Stimulated activated CD4-positive, alpha-beta T cell treated with anti-CD3 and anti-CD28 coated beads, Interleukin-1b, Interleukin-23, amount 100 ng/mL, for 48 hours (primary cell): ENCODE measurements at places on chromosomes 2 and 18.

GRCh38 chr18:49112664-49113063 is 161.9 kb upstream of the SMAD7 start:
- DNase-seq: no peak

DNA sequence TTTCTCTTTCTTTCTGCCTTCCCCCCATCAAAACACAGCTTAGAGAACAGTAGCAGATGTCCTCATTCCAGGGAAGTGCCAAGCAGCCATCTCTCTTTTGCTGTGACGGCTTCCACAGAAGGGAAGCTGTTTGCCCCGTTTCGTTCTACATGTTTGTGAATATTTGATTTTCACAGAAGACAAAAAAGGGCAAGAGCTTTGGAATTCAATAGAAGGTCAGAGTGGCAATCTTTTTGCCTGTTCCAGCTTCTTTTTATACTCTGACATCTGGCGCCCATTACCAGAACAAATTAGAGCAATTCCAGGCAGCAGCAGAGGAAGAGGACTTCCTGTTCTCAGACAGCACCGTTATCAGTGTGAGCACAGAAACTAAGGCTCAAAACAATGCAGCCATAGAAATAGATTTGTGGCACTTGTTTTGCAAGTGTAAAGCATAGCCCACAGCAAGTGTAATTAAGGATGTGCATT is 79.0 kb upstream of the CDH19 start:
- DNase-seq: no peak

- no peak for DNase-seq
Observed at GRCh38 chr2:120817956-120818325, 82.3 kb downstream of the GLI2 start.

GRCh38 chr2:154133823-154134222 is 262.1 kb downstream of the GALNT13 start:
- no peak for DNase-seq

DNA sequence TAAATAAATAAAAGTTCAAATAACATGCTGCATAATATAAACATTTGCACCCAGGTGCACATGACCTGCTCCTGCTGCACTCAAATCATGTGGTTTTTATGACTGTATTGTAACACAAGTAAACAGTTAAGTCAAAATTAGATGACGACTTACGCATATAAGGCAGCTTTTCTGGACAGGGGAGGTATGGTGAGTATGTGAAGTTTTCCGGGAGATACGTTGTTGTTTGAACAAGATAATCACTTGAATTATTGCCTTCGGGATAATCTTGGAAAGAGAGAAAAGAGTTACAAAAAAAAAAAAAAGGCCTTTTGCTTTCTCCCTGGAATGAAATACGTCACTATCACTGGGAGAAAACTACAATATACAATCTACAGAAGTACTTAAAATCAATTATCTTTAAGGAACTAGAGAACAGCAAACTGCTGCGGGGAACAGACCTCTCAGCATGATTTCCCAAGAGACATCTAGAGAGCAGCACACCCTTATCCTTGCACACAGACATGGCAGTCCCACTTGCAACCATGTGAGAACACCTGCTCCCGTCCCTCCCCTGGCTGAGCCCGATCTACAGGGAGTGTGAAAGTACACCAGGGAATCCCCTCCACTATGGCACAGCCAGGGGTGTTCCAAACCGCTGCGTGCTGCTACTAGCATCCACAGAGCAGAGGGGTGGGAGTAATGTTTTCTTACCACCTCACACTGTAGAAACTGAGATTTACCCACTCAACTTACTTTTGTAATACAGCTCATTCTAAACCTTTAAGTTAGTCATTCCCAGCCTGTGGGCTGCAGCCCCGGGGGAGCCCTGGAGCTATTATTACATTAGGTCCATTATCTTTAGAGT is 26.3 kb downstream of the B4GALT6 start:
- DNase-seq: peak; percentile 50

DNA sequence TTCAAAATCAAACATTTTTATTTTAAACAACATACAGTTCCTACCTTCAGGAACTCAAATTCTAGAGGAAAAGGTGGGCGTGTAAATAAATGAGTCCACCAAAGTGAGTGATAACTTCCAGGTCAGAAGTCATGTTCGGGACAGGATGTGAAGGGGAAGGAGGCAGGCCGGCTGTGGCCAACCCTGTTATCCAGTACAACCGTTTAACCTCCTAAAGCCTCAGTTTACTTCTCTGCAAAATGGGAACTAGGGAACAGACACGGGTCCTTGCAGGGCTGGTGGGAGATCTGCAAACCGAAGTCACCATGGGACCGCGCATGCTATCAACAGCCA is 373 bp downstream of the EIPR1 start:
- peak; percentile 40 for DNase-seq

- no peak for DNase-seq
Observed at GRCh38 chr18:42185486-42185885, 230.5 kb downstream of the PIK3C3 start.

GRCh38 chr2:96501471-96501874 is 3.7 kb downstream of the NEURL3 start:
- DNase-seq: no peak

DNA sequence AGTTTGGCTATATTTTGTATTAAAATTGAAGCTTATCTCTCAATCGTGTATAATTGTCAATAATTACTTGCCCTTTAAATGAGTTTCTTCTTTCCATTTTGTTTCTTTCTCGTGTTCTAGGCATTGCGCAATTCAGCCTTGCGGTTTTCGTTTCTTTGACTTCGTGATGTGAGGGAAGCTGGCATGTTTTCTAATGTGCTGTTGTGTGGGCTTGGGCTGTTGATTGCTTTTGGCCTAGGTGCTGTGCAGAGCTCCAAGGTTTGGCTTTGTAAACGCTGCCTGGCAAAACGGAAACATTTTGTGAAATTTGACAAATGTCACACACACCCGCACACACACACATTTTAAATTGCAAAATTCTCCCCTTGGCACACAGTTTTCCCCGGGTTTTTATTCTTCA is 242.6 kb upstream of the TCF4 start:
- DNase-seq: no peak

GRCh38 chr2:47508641-47509040 is 105.7 kb downstream of the MSH2 start:
- no peak for DNase-seq

DNA sequence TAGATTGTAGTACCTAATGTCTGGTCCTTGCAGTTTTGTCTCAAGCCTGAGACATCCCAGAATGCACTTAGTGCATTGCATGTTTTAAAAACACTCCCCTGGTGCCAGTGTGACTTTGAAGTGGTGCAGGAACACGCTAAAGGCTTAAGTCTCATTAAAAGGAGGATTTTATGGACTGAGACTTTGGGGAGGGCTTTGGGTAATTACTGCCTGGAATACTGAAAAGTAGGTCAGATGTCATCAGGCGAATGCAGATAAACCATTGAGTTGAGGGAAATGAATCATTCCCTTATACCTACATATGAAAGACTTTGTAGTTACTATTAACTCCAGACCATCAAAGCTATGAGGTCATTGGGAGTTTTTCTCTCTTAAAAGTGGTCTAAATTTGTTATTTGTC is 3.0 kb upstream of the OSBPL1A start:
- DNase-seq: no peak

DNA sequence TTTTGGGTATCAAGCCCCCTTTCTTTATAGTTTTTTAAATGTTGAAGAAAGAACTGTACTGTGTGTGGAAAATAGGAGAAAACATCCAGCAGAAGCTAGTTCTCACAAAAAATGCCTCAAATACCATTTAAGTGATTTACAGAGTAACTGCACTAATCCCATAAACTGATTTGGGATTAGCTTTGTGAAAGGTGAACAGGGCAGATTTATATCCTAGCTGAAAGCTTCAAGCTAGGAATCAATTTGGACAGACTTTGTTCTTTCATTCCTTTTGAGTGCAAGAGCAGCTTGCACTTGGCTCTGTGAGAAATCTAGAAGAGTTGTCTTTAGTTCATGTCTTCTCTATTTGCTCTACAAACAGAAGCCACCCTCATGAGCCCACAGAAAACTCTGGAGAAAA is 183.9 kb upstream of the VRK2 start:
- no peak for DNase-seq

DNA sequence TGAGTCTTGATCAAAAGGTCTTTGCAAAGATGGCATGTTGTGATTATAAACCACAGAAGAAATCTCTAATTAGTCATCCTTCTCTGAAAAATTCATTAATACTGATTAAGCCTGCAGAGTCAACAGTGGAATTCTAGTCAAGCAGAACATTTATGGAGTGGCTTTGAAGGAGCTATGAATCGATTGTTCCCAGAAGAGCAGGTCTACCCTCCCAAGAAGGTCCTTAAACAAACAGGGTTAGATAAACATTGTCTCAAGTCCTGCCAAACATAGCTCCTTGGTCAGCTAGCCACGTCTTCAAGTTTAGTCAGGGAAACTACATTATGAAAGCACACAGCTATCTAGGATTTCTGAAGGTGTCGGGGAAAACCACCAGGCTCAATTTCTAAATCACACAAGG is 88.9 kb downstream of the ITGA4 start:
- no peak for DNase-seq

DNA sequence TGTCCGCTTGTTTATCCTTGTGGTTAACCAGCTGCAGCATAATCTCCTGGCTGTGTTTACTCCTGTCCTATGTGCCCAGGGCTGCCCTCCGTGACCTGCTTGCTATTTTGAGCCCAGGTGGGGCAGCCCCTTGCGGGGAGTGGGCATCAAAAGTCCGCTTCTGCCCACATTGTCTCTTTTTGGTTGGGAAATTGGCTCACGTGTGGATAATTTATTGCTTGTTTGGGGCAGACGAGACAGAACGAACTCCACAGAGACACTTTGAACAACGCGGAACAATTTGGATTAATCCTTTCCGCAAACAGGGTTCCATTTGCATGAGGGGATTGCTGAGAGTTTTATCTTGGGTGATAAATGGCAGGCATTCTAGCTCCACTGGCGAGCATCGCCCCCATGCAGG is 8.1 kb upstream of the CXCR4 start:
- no peak for DNase-seq

- DNase-seq: no peak
Observed at GRCh38 chr2:230887342-230887741, 22.6 kb downstream of the ITM2C start.

GRCh38 chr2:150482667-150483400 is 4.6 kb downstream of the RND3 start:
- DNase-seq: no peak

GRCh38 chr2:223545830-223546229 is 56.3 kb downstream of the SCG2 start:
- DNase-seq: no peak

- no peak for DNase-seq
Observed at GRCh38 chr2:14569294-14569693, 63.2 kb upstream of the LRATD1 start.

DNA sequence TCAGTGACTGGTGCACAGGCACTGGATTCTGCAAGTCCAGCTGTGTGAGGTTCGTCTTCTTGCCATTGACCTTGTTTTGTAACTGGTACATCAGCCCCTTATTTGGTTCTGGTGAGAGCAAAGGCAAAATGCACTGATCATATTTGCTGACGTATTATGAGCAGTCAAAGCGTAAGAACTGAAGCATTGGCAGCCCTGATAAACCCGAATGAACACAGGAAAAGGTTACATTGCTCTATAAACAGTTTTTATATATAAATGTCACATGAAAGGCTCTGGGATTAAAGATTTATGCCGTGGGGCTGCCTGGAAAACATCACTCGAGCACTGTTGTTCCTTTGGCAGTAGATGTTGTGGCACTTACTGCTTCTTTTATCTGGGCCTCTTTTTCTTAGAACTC is 167.9 kb downstream of the IRS1 start:
- DNase-seq: no peak

DNA sequence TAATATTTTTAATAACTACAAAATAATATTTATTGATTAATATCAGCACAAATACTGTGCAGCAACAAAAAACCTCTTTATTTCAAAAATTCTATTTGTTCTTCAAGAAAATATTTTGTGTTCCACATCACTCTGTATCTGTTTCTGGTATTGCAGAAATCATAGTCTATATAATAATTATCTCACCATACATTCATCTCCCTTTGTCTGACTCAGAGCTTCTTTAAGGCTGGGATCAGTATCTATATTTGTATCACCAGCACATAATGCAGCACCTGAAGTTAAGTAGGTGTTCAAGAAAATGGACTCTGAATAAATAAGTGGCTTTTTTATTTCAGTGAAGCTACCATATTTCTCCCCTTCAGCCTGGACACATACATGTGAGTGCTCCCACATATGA is 1.6 kb upstream of the MARCHF4 start:
- DNase-seq: no peak

DNA sequence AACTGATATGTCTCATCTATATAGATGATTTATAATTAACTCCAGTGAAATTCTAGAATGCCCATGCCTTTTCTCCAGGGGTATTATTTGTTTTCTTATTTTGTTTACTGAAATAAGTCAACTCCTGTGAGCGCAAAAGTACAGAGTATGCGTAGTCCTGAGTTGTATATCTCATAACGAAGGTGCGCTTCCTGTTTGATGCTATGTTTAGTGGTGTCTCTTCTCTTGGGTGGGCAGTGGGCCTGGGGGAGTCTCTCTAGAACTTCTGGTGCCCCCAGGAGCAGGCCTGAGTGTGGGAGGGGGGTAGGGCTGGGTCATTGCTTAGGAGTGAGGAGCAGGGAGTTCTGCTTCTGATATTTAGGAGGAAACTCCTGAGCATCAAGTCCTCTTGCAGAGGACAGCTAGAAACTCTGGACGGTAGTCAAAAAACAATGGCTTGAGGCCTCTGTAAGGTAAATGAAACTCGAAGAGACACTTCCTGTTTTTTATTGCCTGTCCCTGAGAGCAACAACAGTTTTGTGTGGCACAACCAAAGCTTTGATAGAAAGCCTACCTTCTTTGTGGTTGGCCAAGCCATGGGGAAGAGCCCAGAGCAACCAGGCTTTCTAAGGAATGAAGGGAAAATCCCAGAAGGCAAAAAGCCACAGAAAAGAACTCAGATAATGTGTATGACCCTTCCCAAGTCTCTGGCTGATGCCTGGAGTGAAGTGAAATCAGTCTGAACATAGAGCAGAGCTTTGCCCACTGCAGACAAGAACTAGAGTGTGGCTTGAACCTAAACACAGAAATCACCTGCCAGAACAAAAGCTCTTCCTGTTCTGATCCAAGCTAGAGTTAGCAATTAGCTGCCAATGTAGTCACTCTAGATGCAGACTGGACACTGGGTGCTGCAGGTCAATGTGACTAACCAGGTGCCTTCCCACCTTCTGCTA is 8.5 kb upstream of the SP140L start:
- no peak for DNase-seq

DNA sequence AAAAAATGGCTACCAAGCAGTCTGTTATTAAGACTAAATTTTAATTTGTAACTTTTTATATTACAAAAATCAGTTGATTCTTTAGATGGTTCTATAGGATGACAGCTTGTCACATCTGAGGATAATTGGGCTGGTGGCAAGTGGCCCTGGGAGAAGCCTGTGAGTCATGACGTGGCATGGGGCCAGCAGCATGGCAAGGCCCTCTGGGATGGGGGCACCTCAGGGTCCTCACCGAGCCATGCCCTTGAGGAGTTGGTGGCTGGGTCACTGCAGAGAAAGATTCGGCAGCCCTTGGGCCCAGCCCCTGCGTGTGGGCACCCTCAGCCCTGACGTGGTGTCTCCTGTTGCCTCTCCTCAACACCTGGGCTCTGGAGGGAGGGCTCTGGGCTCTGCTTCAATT is 49.7 kb downstream of the STK25 start:
- DNase-seq: no peak
